ENCODE measurements at places on chromosomes 13 and 19. TPM values are rescaled to one million over a fixed set of nuclear protein-coding genes. Genes with fewer than 3 reads are reported as not detected.
A peak's percentile ranks its signal among the peaks of the same experiment; 100 is the strongest.

The PPP1R13L gene
- 46.8 TPM for total RNA-seq

DNA sequence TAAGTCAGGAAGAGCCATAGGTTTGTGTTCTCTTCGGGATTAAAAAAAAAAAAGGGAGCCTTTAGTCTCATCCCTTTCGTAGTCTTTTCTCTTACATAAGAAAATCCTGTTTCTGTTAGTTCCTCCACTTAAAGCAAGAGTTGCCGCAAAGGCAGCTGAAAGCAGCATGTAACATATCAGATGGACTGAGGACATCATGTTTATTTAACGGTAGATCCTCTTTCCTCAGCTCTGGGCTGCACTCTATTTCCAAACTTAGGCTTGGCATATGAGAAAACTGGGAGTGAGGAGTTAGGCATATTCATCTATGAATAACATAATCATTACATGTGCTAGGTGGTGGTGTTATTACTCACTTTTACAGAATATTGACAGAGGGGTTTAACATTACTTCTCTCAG lies 391.2 kb downstream of the KLF12 start:
- no peak for DNase-seq
- no peak overlapping the region for H3K27ac ChIP-seq
- H3K4me1 ChIP-seq: no peaks in the 10 kb centered on the region
- H3K27me3 ChIP-seq: no peaks in the 10 kb centered on the region

DNA sequence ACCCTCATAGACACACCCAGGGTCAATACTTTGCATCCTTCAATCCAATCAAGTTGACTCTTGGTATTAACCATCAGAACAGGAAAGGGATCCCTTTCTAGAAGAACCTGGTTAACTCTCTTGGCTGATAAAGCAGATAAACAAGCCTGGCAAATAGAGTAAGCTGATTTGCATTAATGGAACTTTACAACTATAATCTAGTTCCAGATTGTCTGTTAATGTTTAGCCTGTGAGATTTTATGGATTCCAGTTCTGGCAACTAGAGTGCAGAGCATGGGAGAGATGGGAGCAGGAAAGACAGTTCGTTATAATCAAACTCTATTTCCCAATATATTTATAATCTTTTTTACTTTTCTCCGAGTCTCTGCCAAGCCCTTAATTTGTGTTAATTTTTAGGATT lies 272.6 kb upstream of the KLHL1 start:
- no peaks in the 10 kb centered on the region for H3K4me1 ChIP-seq
- no peak for DNase-seq
- H3K36me3 ChIP-seq: no peaks in the 10 kb centered on the region
- H3K4me3 ChIP-seq: no peak overlapping the region
- H3K27ac ChIP-seq: no peak overlapping the region

- no peak overlapping the region for H3K4me3 ChIP-seq
- H3K27me3 ChIP-seq: no peaks in the 10 kb centered on the region
- H3K27ac ChIP-seq: peak overlapping the region; percentile 99
- H3K36me3 ChIP-seq: no peaks in the 10 kb centered on the region
- H3K4me1 ChIP-seq: peaks cover 39% of the 10 kb centered on the region
- peak; percentile 94 for DNase-seq
These were observed 14.3 kb downstream of the ZBTB7A start for GRCh38 chr19:4052114-4052992.

- H3K36me3 ChIP-seq: no peaks in the 10 kb centered on the region
- H3K27ac ChIP-seq: no peak overlapping the region
- H3K27me3 ChIP-seq: no peaks in the 10 kb centered on the region
- no peak for DNase-seq
- peaks cover 3% of the 10 kb centered on the region for H3K4me1 ChIP-seq
These were observed 9.5 kb downstream of the CEBPG start for GRCh38 chr19:33382982-33383381.

DNA sequence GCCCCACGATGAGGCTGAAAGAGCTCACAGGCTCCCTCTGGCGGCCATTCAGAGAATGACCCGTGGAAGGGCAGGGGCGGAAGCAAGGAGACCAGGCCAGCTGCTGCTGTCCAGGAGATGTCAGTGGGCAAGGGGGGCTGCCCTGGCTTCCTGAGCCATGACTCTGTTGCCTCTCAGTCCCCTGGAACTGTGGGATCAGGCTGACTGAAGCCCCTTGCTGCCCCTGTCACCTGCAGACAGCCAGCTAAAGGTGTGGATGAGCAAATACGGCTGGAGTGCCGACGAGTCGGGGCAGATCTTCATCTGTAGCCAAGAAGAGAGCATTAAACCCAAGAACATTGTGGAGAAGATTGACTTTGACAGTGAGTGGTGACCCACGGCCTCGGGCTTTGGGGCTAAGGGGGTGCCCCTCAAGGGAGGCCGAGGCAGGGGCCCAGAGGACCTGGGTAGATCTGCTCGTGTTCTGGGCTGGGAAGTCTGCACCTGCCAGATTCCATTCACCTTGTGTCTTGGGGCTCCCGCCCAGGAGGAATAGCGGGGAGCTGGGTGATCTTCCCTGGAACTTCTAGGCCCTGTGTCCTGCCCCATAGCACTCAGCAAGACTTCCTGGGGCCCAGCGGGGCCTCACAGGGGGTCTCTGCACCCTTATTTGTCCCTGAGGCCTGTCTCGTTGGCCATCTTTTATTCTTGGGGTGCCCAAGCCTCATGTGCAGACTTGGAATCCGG lies 12.5 kb upstream of the ACTN4 start:
- peak; percentile 86 for DNase-seq
- no peaks in the 10 kb centered on the region for H3K36me3 ChIP-seq
- H3K27ac ChIP-seq: peak overlapping the region; percentile 80
- H3K27me3 ChIP-seq: no peaks in the 10 kb centered on the region

All from transverse colon (tissue), 4 donors.